ENCODE measurements at places on chromosomes 2 and 18. TPM values are rescaled to one million over a fixed set of nuclear protein-coding genes. Genes with fewer than 3 reads are reported as not detected.

DNA sequence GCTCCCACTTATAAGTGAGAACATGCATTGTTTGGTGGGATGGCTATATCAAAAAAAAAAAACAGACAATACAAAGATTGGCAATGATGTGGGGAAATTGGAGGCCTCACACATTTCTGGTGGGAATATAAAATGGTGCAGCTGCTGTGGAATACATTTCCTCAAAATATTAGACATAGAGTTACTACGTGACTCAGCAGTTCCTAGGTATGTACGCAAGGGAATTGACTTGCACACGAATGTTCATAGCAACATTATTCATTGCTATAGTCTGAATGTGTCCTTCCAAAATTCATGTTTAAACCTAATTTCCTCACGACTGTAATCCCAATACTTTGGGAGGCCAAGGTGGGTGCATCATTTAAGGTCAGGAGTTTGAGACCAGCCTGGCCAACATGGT is 2.3 kb upstream of the ARHGEF33 start:
- H3K4me3 ChIP-seq, result no peak overlapping the region
- H3K36me3 ChIP-seq, result no peaks in the 10 kb centered on the region
- H3K27ac ChIP-seq, result no peak overlapping the region
- DNase-seq, result no peak
- H3K27me3 ChIP-seq, result no peaks in the 10 kb centered on the region
- H3K4me1 ChIP-seq, result no peaks in the 10 kb centered on the region

The CDH19 gene
- total RNA-seq, result not detected

DNA sequence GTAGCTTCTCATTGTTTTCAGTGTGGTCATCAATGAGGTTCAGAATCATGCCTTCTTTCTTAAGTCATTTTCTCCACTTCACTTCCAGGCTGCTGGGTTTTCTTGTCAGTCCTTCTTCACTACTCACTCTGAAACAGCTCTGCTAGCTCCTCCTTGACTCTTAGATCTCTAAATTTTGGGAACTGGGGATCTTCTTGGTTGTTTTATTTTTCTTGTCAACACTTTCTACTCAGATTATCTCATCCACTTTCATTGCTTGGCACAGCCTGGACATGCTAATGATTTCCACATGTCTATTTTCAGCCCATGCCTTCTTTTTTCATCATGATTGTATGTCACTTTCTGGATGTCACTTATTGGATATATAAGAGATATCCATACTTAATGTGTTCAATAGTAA is 517.8 kb upstream of the DSEL start:
- H3K36me3 ChIP-seq, result no peaks in the 10 kb centered on the region
- no peak overlapping the region for H3K4me3 ChIP-seq
- H3K4me1 ChIP-seq, result no peaks in the 10 kb centered on the region
- H3K27me3 ChIP-seq, result no peaks in the 10 kb centered on the region
- DNase-seq, result no peak

GRCh38 chr2:206477296-206477695 is 34.0 kb downstream of the ADAM23 start:
- no peak for DNase-seq
- H3K27me3 ChIP-seq, result 0 out of 2 replicates have a peak, but pooled peaks cover 2% of the 10 kb centered on the region
- H3K4me3 ChIP-seq, result no peak overlapping the region
- no peak overlapping the region for H3K27ac ChIP-seq
- H3K36me3 ChIP-seq, result no peaks in the 10 kb centered on the region

The EVA1A gene
- total RNA-seq, result 152 TPM

Data from SJSA1 (cell line).